Fibroblast of skin of back (primary cell): ENCODE measurements at places on chromosomes 5 and 9.

DNA sequence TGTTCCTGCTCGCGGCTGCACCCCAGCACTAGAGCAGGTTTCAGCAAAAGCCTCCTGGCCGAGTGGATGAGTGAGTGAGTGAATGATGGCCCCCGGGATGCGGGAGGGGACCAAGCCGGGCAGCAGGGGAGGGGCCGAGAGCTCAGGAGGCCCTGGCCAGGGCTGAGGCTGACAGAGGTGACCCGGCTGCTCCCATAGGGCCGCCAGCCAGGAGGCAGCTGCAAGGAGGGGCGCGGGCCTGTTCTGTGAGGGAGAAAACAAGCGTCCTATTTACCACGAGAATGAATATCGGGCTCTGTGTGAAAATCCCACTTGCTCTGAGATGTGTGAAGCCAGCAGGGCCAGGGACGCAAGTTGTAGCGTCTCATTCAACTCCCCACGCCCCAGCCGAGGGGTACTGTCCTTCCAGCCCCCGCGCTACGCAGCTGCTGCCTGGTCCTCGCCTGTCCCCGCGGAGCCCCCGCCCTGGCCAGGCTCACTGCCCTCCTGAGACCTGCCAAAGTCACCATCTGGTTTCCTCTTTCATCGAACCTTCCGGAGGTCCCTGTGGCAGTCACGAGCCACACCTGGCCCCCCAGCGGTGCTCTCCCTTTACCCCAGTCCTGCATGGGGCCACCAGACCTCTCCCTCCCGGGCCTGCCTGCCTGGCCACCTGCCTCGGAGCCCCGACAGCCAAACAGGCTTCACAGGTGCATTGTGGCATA is 38.8 kb downstream of the RASGEF1C start:
- DNase-seq, result no peak

GRCh38 chr5:53364061-53364460 is 116.4 kb upstream of the FST start:
- DNase-seq, result no peak

DNA sequence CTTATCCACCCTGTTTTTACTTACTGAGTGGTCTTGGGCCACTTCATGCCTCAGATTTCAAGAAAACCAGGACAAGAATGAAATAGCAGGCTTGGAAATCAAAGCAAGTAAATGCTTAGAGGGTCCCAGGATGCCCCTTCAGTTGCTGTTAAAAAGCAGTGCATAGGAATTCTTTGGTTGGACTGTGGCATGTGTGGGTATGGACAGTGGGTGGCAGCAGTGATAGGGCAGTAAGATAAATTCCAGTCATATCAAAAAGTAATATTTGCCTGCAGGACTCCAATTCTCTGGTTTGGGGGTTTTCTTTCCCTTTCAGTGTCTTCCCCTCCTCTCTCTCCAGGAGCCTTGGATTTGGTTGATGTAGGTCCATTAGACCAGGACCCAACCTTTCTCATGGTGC is 306.7 kb upstream of the CLINT1 start:
- no peak for DNase-seq

- no peak for DNase-seq
Observed at GRCh38 chr5:95845391-95845790, 22.9 kb upstream of the GLRX start.

DNA sequence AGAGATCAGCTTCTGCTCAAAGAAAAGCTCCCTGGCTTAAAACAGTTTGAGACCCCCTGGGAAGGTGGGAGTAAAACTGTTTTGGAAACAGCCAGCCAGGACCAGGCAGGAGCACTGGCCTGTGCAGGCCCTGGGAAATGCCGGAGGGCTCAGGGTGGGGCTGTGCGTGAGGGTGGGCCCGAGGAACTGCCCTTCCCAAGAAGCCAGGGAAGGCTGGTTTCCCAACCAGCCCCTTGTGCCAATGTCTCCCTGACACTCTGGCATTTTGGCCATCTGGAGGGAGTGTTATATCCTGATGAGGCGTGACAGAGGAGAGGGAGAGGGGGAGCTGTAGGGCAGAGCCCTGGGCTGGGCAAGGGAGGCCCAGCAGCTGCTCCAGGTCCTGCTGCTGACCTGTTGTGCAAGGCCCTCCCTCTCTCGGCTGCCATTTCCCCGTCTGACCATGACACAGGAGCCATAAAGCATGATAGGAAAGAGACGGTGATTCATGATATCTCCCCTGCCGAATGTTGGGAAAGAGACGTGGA is 16.1 kb downstream of the OLFML2A start:
- DNase-seq, result no peak

DNA sequence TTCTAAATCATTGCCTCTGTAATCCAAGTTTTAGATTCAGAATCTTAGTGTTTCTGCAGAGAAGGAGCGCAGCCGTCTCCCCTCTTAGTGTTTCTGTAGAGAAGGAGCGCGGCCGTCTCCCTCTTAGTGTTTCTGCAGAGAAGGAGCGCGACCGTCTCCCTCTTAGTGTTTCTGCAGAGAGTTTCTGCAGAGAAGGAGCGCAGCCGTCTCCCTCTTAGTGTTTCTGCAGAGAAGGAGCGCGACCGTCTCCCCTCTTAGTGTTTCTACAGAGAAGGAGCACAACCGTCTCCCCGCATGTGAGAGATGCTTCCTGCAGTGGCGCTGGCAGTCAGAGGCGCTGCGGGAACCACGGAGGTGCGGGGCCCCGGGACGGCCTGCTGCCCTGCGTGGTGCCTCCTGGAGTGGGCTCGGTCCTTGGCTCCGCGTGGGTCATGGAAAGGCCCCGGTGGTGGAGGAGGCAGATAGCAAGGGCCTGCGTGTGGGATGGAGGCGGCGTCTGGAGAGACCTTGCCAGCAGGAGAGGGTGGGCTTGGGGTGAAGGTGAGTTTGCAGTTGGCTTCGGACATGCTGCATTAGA is 10.9 kb downstream of the CEP72 start:
- no peak for DNase-seq

DNA sequence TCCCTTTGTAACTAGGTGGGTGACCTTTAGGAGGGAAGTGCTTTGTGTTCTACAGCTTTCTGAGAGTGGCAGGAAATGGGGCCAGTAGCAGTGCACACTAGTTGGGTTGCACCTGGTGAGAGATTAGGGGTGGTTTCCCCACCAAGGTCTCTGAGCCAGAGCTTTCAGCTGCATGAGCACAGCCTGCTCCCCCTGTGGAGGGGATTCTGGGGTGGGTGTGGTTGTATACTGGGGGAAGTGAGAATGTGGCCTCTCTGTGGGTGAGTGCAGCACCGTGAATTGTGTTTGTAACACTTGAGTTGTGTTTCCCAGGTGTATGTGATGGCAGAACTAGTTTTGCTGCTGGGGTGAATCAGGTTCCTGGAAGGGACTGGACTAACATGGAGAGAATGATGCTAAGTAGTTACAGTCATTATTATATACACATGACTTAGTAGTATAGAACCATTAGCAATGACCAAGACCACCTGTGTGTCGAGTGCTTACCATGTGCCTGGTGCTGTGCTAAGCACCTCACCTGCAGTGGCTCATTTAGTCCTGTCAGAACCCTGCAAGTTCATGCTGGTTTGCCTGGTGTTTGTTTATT is 11.8 kb upstream of the CXXC5 start:
- no peak for DNase-seq
